ENCODE measurements at places on chromosomes 12 and 14.

DNA sequence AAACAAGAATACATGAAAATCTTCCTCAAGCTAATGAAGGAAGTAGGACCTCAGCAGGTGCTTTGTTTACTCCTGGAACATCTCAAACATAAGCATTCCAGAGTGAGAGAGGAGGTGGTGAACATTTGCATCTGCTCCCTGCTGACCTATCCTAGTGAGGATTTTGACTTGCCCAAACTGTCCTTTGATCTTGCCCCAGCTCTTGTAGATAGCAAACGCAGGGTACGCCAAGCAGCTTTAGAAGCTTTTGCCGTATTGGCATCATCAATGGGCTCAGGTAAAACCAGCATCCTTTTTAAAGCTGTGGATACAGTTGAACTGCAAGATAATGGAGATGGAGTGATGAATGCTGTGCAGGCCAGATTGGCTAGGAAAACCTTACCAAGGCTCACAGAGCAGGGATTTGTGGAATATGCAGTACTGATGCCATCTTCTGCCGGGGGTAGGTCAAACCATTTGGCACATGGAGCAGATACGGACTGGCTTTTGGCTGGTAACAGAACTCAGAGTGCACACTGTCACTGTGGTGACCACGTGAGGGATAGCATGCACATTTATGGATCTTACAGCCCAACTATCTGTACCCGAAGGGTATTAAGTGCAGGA, 1.9 kb downstream of the TOGARAM1 start:
- DNase-seq: no peak

- peak; percentile 7 for DNase-seq
Measured at GRCh38 chr12:79174626-79175025, 310.1 kb downstream of the SYT1 start.

DNA sequence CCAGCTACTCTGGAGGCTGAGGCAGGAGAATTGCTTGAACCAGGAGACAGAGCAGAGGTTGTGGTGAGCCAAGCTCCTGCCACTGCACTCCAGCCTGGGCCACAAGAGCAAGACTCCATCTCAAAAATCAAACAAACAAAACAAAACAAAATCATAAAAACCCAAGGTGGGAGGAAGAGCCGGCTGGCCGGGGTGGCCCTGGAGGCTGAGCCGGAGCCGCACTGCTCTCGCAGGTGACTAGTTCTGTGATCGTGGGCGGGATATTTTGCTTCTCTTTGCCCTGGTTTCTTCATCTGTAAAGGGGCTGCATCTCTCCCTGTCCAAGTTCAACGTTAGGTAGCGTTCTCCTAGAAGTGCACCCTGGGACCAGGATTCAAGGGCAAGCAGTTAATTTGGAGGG, 73.4 kb downstream of the KIF26A start:
- DNase-seq: no peak

- DNase-seq: no peak
Measured at GRCh38 chr12:82857911-82858533, 171.3 kb downstream of the TMTC2 start.

DNA sequence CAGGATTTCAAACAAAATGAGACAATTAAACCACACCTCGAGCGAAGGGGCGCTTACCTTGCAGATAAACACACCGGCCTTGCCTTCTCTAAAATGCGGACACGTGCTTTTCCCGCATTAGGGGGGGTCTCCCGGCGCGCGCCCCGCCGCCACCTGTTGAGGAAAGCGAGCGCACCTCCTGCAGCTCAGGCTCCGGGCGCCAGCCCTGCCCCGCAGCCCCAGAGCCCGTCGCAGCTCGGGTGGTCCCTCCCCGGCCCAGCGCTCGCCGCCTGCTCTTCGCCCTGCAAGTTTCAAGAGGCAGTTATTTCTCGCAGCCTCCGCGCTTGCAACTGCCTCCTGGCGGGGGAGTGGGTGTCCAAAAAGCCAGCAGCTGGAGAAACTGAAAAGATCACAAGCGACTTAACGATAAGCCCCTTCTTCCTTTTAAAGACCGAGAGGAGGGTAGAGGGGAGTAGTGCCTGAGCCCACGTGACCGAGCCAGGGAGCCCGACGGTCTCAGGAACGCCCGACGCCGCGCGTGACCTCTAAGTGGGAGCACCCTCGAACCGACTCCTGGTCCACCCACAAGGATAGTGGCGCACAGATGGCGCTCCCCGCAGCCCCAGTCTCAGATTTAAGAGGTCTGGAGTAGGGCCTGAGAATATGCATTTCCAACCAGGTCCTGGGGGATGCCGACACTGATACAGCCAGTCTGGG, at the start of gene ESR2:
TSS of gene ESR2 (minus strand) at position 396 of the 696 bp plus-strand sequence. CDS start 11,386 bp downstream, outside the sequence.
- peak; percentile 56 for DNase-seq

- no peak for DNase-seq
Measured at GRCh38 chr12:118984161-118984943, 3.0 kb downstream of the SRRM4 start.

GRCh38 chr12:76697849-76698248, 66.1 kb upstream of the ZDHHC17 start:
- no peak for DNase-seq

- DNase-seq: no peak
Measured at GRCh38 chr12:116390401-116391335, 113.2 kb upstream of the MED13L start.

- DNase-seq: no peak
Measured at GRCh38 chr12:72974954-72975555, 702.9 kb downstream of the TRHDE start.

GRCh38 chr14:65332141-65332871, 80.2 kb upstream of the FUT8 start:
- no peak for DNase-seq

DNA sequence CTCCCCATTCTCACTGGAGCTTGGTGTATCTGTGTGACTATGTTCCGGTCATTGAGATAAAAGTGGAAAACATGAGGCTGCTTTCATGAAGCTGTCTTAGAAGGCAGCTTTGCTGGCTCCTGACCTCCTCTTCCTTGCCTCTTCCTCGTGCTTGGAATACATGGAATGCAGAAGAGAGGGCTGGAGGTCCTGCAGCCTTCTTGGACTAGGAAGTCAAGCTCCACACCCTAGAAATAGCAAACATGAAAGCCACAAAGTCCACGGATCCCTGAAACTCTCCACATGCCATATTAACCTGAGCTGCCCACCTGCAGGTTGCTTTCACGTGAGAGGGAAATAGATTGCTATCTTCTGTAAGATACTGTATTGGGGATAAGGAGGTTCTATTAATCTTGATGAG, 51.0 kb downstream of the FZD10 start:
- no peak for DNase-seq

DNA sequence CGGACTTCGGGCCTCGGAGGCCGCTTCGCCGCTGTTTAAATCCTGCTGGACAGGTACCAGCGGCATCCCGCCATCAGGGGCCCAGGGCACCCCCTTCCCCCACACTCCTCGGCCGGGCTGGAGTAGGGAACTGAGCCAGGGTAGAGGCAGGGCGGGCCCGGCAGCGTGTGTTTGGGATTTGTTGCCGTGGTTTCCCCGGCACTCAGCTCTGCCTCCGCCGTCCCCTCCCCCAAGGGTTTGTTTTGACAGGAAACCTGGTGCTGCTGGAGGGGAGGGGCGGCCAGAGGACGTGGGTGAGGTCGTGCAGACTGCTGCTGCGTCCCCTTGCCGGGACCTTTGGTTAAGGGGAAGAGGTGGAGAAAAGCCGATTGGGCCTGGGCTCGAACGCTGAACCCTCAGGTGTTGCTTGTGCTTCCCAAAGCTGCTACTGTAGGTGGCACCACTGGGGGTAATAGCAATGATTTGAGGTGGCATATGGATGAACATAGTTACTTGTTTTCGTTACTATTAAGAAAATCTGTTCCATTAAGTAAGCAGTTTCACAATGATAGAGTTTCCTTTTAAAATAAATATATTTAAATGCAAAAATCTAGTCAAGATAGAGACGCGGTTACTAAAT, 778 bp downstream of the TCP11L2 start:
- DNase-seq: peak; percentile 62

DNA sequence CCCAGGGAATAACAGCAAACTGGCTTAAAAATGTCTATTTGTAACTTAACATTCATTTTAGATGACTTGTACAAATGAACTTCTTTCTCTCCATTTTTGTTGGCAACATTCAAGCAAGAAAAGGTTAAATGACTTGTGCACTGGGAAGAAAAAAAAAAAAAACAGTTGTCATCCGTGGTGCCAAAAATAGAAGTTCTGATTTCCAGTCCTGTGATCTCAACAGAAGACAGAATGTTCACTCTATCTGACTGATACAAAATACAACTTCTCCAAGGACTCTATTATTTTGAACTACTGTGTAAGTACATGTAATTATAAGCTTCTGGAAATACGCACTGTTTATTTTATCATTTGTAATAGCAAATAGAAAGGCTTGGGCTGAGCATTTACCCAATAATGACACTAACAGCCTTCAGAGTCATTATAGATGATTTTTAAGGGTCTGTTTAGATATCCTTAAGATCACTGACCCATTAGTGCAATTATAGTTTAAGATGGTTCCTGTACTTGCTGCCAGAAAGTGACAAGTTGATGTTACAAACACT, 59.9 kb downstream of the LIN7A start:
- DNase-seq: no peak

GRCh38 chr12:109209082-109209481, 92.7 kb downstream of the ACACB start:
- no peak for DNase-seq

GRCh38 chr12:52285851-52286530, 5.3 kb downstream of the KRT81 start:
- DNase-seq: no peak

- DNase-seq: no peak
Measured at GRCh38 chr14:71363946-71364925, 457.0 kb downstream of the PCNX1 start.

DNA sequence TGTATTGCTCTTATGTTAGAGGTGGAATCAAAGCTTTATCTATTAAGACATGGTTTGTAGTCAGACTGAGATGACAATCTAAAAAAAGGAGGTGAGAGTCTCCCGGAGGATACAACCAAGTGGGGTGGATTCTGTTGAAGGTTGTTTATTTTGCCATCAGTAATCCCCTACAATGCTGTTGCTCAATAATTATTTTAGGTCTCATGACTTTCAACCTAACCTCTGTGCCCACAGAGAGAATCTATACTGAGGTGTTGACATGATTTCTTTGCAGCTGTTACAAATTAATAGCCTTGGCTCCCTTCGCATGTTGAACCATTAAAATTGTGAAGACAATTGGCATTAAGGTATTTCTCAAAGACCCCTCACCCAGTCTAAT, 28.7 kb upstream of the FOS start:
- DNase-seq: no peak

Data from HEK293T (cell line).